ENCODE measurements at places on chromosomes 2 and 18. TPM values are rescaled to one million over a fixed set of nuclear protein-coding genes. Genes with fewer than 3 reads are reported as not detected.
A peak's percentile ranks its signal among the peaks of the same experiment; 100 is the strongest.

- no peak for DNase-seq
- H3K4me1 ChIP-seq = no peaks in the 10 kb centered on the region
- H3K27me3 ChIP-seq = no peaks in the 10 kb centered on the region
- H3K4me3 ChIP-seq = no peak overlapping the region
- H3K36me3 ChIP-seq = no peaks in the 10 kb centered on the region
- H3K27ac ChIP-seq = no peak overlapping the region
These were observed 394.4 kb downstream of the FIGN start for GRCh38 chr2:163341426-163341825.

DNA sequence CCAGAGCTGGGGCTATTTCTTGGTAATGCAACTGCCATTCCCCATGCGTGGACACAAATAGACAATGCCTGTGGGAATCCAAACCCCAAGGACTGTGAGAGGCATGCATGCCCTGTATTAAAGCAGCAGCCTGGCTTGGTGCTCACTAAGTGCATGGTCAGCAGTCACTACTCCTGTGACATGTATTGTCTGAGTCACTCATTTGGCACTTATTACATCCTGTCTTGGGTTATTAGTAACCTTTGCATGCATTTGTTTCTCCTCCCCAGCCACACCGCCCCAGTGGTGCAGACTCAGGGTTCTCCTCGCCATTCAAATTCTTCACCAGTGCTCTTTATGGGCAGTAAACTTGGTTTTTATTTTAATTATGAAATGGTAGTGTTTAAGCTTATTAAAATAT, 30.2 kb downstream of the PRKCE start:
- no peak overlapping the region for H3K27ac ChIP-seq
- H3K4me1 ChIP-seq = peaks cover 25% of the 10 kb centered on the region
- H3K36me3 ChIP-seq = no peaks in the 10 kb centered on the region
- H3K27me3 ChIP-seq = no peaks in the 10 kb centered on the region
- DNase-seq = peak; percentile 61

FAM228A gene
- total RNA-seq = not detected

IMPACT gene
- 8.0 TPM for total RNA-seq

RUFY4 gene
- total RNA-seq = not detected

DNA sequence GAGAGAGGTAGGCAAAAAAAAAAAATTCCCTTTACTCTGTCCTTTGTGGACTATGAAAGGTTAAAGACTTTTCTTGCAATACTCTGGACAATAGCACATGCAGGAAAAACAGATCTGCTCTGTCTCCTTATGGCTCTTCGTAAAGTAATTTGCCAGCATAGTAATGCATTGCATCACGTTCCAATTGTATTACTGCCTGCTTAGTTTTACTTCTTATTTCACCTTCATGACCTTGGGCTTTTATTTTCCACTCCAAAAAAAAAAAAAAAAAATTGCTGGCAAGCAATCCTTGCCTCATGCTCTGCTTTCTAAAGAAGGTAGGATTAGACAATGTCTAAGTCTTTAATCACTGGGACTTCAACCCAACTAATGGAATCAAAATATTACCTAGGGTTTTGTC, 1802.7 kb downstream of the SUCLG1 start:
- peaks cover 13% of the 10 kb centered on the region for H3K4me1 ChIP-seq
- no peak overlapping the region for H3K4me3 ChIP-seq
- H3K27me3 ChIP-seq = no peaks in the 10 kb centered on the region
- DNase-seq = peak; percentile 21
- H3K36me3 ChIP-seq = no peaks in the 10 kb centered on the region

DNA sequence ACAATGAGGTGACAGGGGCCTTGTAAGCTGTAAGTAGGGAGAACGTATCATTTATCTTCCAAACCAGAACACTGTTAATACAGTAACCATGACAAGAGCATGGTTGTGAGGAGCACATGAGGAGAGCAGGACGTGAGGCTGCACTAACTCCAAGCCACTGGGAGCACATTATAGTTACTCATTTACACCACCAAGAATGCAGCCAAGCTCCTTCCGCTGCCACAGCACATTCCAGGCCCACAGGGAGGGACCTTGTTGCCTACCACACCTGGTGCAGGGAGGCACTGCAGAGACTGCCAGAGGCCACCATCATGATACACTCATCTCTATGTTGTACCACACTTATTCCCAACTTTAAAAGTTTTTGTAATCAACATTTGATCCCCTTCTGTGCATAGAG, 13.5 kb upstream of the SFXN5 start:
- H3K27me3 ChIP-seq = no peaks in the 10 kb centered on the region
- DNase-seq = no peak
- no peak overlapping the region for H3K4me3 ChIP-seq
- peaks cover 26% of the 10 kb centered on the region for H3K36me3 ChIP-seq
- peaks cover 12% of the 10 kb centered on the region for H3K4me1 ChIP-seq

DNA sequence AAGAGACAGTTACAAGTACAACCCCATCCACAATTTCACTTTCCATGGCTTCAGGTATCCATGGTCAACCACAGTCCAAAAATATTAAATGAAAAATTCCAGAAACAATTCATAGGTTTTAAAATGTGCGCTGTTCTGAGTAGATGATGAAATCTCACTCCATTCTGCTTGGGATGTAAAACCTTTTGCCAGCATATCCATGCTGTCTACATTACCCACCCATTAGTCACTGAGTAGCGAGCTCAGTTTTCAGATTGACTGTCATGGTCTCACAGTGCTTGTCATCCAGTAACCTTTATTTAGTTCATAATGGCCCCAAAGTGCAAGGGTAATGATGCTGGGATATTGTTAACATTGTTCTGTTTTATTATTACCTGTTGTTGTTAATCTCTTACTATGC, 40.5 kb downstream of the SMAD4 start:
- H3K4me1 ChIP-seq = peaks cover 19% of the 10 kb centered on the region
- H3K27ac ChIP-seq = no peak overlapping the region
- H3K36me3 ChIP-seq = peaks cover 67% of the 10 kb centered on the region
- no peak overlapping the region for H3K4me3 ChIP-seq
- DNase-seq = no peak

DNA sequence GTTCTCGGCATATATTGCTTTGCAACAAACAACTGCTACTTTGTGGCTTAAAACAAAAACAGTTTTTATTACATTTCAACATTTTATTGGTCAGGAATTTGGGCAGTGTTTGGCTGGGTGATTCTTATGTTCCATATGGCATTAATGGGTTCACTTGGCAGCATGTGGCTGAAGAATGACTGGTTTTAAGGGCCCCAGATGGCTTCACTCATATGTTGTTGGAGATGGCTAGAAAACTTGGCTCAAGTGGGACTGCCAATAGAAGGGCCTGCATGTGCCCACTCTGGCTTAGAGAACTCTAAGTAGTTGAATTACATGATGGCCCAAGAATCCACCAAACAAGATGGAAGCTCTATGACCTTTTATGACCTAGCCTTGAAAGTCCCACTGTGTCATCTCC, 86.1 kb downstream of the FASTKD2 start:
- H3K27ac ChIP-seq = no peak overlapping the region
- H3K27me3 ChIP-seq = no peaks in the 10 kb centered on the region
- no peak for DNase-seq
- no peaks in the 10 kb centered on the region for H3K4me1 ChIP-seq
- H3K36me3 ChIP-seq = no peaks in the 10 kb centered on the region
- H3K4me3 ChIP-seq = no peak overlapping the region

FRZB gene
- total RNA-seq = 21.6 TPM

CDH20 gene
- 1.5 TPM for total RNA-seq

DNA sequence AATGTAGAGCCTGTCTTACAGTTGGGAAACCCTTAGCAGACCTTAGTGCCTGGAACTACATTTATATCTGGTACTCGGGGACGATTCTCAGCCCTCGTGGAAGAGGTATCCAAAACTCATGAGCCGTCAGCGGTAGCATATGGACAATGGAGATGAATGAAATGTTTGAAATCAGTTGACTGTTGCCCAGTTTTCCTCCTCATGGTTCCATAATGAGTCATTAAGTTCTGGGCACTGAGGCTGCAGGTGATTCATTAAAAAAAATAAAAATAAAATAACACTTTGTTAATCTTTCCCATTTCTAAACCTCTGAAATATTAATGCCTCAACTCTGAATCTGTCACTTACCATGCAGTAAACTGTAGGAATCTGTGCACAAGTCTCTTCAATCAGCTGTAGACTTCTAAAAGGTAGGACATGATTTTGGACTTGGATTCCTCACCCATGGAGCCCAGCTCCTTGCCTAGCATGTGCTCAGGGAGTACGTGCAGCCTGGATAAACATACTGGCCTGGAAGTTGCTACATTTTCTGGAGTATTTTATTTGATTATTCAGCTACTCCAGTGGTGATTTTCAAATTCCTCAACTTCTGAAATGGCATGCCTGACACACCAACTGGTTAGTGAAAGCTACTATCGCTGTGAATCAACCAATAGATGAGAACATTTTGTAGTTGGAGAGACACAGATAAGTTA, 979.2 kb downstream of the CNTNAP5 start:
- no peaks in the 10 kb centered on the region for H3K27me3 ChIP-seq
- DNase-seq = no peak
- no peak overlapping the region for H3K27ac ChIP-seq
- no peak overlapping the region for H3K4me3 ChIP-seq
- H3K36me3 ChIP-seq = no peaks in the 10 kb centered on the region

DNA sequence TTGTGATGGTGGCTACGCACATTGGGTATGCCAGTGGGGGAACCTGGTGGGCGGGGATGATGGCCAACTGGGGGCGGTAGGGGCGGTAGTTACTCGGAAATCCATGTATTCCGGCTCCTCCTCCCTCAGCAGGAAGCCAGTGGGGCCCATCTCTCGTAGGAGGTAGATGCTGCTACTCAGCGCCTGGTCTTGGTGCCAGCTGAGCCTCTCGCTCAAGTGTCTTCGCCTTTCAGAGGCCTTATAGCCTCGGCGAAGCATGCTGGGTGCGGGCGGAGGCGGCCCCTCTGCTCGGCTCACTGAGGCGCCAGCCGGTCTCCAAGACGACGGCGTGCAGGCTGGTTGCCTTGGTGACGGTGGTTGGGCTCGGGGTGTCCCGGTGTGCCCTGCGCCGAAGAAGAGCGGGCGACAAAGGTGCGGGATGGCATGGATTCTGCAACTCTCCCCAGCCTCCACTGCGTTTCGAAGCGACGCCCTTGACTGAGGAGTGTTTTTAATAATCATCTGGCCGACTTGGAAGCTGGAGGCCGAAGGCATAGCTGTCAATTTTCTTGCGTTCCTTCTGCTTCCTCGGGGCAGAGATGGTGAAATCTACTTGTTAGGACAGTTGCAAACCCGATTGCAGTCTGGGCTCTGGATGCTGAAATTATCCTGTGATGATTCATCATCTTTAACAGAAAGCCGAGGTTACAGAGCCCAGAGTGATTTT, at the start of gene ZSWIM2:
TSS of gene ZSWIM2 (minus strand) at position 298 of the 706 bp plus-strand sequence. CDS start at position 258, 40 bp downstream.
- no peaks in the 10 kb centered on the region for H3K27me3 ChIP-seq
- peak within 1 kb of the TSS; percentile 37 for H3K4me3 ChIP-seq
- peaks cover 15% of the 10 kb centered on the region for H3K4me1 ChIP-seq
- no peak within 1 kb of the TSS for H3K27ac ChIP-seq
- no peaks in the 10 kb centered on the region for H3K36me3 ChIP-seq
